Fibroblast of skin of left biceps (primary cell): ENCODE measurements at places on chromosomes 2 and 18.

- no peak for DNase-seq
Observed at GRCh38 chr18:44712025-44712424, 31.3 kb downstream of the SETBP1 start.

GRCh38 chr2:44515416-44515815 lies 153.7 kb downstream of the CAMKMT start:
- DNase-seq, result no peak

DNA sequence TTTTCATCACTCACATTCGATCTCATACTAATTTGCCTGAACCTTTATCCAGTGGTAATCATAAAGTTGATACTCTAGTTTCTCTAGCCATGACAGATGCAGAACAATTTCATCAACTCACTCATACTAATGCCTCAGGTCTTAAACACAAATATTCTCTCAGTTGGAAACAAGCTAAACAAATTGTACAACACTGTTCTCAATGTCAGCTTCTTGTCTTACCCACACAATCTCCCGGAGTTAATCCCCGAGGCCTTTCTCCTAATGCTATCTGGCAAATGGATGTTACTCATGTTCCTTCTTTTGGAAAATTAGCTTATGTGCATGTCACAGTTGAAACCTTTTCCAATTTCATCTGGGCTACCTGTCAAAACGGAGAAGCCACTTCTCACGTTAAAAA lies 11.5 kb upstream of the CNOT11 start:
- DNase-seq, result no peak

DNA sequence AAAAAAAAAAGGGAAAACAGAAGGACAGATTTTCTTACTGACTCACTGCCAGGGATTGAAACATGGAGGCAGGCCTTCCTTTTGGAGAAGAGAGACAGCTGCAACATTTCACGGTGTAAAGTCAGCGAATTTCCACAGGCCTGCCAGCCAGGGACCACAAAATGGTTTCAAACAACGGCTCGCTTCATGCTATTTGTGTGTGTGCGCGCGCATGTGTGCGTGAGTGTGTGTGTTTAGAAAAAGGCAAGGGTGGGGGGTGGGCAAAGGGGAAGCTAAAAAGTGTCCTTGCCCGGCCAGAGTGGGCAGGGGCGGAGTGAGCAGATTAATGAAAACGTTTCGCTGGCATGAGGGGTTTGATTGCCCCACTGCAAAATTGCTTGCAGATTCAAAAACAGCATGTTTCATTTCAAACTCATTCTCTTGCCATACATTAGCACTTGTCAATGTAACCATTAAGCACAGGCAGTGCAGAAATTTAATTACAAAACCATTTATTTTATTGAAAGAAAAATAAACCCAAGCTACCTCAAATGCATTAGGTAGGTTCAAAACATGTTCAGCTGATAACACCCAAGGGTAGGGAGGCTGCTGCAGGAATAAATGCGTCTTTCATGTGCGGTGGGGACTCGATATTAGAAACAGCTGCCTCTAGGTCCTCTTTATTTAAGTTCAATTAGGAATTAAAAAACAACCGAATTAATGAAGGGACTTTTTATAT lies 182.1 kb upstream of the SIX2 start:
- no peak for DNase-seq

- no peak for DNase-seq
Observed at GRCh38 chr2:180524499-180524898, 455.9 kb upstream of the UBE2E3 start.

- no peak for DNase-seq
Observed at GRCh38 chr2:88234760-88235159, 64.6 kb downstream of the THNSL2 start.

GRCh38 chr18:61635901-61636528 lies 256.8 kb downstream of the RNF152 start:
- peak; percentile 22 for DNase-seq

DNA sequence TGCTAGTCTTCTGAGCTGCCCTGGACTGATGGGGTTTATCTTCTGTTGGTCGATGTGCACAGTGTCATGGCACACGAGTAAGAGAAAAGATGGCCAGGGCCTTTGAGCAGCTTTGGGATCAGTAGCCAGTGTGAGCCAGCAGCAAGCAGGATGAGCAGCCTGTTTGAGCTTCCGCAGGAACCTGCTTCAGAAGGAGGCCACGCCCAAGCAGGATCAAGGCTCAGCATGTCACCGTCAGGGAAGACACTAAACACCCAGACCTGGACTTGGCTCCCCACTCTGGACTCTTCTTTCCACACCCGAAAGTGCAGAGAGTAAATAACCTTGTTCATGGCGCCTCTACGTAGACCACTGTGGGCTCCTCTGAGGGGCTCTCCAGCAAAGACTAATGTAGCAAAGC lies 25.2 kb upstream of the ASB1 start:
- no peak for DNase-seq

GRCh38 chr2:233857511-233858141 lies 3.3 kb upstream of the HJURP start:
- DNase-seq, result no peak

GRCh38 chr2:234978466-234979203 lies 26.8 kb downstream of the SH3BP4 start:
- no peak for DNase-seq

GRCh38 chr2:234372506-234372905 lies 124.4 kb downstream of the ARL4C start:
- DNase-seq, result no peak

GRCh38 chr18:5250603-5251002 lies 44.9 kb downstream of the ZBTB14 start:
- DNase-seq, result no peak

GRCh38 chr2:102033031-102033749 lies 41.4 kb downstream of the IL1R2 start:
- peak; percentile 75 for DNase-seq

DNA sequence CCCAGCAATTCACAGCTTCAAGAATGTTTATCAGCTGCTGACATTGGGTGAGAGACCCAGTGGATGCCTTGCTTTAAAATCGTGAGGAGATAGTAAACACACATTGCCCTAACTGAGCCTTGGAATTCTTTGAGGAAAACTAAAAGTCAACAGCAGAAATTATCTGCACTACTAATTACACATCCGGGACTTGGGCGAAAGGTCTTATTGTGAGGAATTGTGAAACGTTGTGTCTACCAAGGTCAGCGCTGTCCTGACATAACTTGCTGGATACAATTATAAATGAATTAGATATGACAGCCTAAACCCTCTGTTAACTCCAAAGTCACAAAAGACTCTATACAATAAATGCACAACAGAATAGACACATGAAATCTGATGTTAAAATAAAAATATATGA lies 121.4 kb downstream of the ST6GAL2 start:
- DNase-seq, result no peak

DNA sequence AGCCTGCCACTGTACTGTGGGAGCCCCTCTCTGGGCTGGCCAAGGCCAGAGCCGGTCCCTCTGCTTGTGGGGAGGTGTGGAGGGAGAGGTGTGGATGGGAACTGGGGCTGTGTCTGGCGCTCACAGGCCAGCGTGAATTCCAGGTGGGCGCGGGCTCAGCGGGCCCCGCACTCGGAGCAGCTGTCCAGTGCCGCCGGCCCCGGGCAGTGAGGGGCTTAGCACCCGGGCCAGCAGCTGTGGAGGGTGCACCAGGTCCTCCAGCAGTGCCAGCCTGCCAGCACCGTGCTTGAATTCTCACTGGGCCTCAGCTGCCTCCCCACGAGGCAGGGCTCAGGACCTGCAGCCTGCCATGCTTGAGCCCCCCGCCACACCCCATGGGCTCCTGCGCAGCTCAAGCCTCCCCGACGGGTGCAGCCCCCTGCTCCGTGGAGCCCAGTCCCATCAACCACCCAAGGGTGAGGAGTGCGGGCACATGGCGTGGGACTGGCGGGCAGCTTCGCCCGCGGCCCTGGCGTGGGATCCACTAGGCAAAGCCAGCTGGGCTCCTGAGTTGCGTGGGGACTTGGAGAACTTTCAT lies 69.5 kb upstream of the ABCA12 start:
- DNase-seq, result no peak

- no peak for DNase-seq
Observed at GRCh38 chr2:146681991-146682390, 1162.8 kb upstream of the ACVR2A start.

DNA sequence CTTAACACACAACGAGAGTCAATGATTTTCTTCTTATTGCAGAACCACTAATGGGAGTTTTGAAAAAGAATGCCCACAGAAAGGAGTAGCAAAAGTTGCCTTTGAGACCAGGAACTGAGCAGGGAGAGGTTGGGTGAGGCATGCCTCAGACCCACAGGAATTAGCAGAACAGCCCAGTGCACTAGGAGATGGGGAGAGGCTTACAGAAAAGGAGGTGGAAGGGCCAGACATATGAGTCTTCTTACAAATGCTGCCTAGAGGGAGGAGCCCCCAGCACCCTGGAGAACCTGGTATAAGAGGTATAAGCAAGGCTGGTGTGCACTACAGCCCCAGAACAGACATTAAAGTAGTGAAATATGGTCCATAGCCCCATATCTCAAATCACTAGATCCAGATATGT lies 162.0 kb downstream of the DTNA start:
- no peak for DNase-seq

DNA sequence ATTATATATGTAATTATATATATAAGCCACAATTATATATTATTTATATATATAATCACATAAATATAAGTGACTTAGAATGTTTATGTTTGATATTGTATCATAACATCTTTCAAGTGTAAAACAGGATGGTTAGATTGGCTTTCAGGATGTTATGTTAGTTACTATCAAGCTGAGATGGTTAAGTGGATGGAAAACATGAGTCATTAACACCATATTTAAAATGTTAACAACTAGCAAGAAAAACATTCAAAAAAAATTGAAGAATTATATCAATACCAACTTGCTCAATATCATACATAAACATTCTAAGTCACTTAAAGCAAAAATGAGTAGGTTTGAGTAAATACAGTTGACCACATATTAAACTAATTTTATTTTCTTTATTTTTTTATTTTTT lies 21.8 kb upstream of the RAB27B start:
- no peak for DNase-seq

- DNase-seq, result peak; percentile 5
Observed at GRCh38 chr2:218622606-218623365, 15.1 kb downstream of the PLCD4 start.

- DNase-seq, result no peak
Observed at GRCh38 chr2:12062053-12062395, 315.6 kb downstream of the LPIN1 start.

DNA sequence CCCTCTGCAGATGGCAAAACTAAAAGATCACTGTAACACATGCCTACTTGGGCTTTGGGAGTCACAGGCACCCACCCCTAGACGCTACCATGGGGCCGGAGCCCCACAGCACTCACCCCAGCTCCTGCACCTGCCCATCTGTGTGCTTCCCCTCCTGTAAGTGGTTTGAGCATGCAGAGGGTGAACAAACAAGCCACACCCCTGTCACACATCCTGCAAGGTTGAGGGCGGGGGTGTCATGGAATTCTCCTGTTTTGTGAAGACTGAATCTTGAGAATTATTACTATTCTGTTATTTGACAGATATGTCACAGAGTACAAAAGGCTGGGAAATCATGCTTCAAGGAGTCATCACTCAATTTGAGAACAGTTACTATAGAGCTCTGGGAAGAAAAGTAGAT lies 60.9 kb downstream of the RFTN2 start:
- no peak for DNase-seq

DNA sequence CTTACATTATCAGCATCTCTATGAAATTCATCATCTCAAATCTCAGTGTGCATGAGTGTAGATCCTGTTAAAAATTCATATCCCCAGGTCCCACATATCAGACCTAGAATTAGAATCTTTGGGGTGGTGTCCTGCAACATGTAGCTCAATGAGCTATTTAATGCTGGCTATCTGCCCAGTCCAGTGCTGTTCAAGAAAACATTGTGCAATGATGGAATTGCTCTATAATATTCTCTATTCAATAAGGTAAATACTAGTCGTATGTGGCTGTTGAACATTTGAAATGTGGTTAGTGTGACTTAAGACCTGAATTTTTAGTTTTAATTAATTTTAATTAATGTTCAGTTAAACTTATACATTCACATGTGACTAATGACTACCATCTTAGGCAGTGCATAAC lies 127.4 kb downstream of the NOL4 start:
- no peak for DNase-seq

- peak; percentile 72 for DNase-seq
Observed at GRCh38 chr2:226187616-226188015, 612.0 kb downstream of the IRS1 start.

DNA sequence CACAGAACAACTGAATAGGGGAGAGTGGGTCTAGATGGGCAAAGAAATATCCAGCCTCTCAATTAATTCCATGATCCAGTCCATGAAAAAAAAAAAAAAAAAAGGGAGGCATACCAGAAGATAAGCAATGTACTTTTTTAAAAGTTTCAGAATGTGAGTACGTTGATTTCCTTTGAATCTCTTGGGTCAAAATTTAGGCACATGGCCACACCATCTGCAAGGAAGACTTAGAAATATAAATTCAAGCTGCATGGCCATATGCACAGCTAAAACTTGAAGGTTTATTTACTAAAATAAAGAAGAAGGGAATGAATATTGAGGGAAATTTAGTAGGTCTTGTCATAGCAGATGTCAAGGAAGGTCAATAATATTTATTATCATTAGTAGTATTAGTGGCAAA lies 286.5 kb upstream of the CDH7 start:
- DNase-seq, result no peak

DNA sequence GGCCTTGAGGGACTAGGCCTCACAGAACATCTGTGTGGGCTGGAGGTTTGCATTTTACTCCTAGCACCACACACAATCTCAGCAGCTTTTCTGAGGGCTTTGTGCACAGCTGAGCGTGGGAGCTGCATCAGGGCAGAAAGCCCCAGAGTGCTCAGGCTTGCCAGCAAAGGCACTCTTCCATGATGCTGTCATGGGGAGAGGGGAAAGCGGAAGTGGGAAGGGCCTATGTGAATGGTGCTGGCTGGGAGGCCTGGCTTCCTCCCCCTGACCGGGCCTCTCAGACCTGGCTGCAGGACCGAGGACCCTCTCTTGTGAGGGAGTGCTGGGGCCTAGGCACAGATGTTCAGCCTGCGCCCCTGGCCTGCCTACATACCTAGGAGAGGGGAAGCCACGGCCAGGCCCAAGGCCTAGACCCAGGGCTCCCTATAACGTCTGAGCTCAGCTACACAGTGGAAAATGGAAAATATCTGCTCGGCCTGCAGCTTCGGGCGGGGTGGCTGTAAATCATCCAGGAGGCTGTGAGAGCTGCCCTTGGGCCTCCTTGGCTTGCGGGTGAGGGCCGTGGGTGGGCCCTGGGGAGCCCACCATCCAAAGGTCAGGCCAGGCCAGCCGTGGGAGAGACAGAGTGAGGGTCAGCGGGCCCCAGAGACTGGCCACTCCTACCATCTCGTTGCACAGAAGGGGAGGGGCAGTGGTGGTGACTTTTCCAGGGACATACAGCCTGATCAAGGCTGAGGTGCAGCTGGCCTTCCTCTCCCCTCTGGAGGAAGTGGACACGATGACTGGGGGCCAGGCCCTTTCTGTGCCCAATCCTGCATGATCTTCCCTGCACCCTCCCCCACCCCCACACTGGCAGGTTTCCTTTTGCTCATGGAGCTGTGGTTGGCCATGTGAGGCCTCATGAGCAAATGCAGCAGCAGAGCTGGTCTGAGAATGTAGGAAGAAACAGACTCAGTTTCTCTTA lies 22.8 kb downstream of the GLI2 start:
- DNase-seq, result no peak

GRCh38 chr2:237456200-237456843 lies 30.7 kb upstream of the MLPH start:
- DNase-seq, result peak; percentile 29

- no peak for DNase-seq
Observed at GRCh38 chr2:23824777-23825212, 102.1 kb downstream of the ATAD2B start.

- no peak for DNase-seq
Observed at GRCh38 chr18:55221622-55222021, 262.4 kb upstream of the CCDC68 start.

GRCh38 chr2:162925595-162925994 lies 87.0 kb upstream of the KCNH7 start:
- DNase-seq, result no peak

GRCh38 chr18:6017171-6017570 lies 121.8 kb upstream of the TMEM200C start:
- DNase-seq, result no peak
